ENCODE measurements at places on chromosomes 13 and 19. TPM values are rescaled to one million over a fixed set of nuclear protein-coding genes. Genes with fewer than 3 reads are reported as not detected.

DNA sequence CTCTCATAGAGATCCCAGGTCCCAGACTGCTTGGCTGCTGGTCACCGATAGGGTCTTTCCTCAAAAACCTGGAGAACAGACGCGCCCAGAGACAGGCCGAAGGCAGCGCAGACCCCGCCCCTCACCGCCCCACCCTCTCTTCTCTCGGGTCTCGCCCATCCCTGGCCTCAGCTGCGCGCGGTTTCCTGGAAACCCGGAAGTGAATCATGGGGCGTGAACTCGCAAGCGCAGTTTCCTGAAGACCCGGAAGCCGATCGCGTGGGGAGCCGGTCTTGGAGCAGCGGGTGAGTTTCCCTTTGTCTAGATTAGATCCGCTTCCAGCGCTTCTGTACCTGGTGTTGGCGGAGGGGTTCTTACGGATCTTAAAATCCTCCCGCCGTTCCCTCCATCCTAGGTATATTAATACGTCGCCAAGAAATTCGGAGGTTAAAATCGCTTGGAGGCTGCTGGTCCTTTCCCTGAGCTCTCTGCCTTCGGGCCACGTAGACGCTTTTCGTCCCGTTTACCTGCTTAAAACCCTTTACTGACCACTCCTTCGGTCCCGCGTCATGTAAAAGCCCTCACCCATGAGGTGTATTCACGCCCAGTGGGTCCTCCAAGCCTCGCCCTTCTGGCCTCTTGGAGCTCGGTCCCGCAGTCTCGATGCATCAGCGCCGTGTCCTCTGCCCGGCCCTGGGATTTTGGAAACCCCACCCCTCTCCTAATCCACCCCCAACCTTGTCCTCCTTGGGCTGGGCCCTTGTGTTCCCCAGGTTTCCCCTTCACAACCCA lies at the start of gene ZNF578:
Gene ZNF578, plus strand, starts transcription at position 230 of the 771 bp plus-strand sequence. CDS start 48,293 bp downstream, outside the sequence.
- DNase-seq = peak; percentile 80

DNA sequence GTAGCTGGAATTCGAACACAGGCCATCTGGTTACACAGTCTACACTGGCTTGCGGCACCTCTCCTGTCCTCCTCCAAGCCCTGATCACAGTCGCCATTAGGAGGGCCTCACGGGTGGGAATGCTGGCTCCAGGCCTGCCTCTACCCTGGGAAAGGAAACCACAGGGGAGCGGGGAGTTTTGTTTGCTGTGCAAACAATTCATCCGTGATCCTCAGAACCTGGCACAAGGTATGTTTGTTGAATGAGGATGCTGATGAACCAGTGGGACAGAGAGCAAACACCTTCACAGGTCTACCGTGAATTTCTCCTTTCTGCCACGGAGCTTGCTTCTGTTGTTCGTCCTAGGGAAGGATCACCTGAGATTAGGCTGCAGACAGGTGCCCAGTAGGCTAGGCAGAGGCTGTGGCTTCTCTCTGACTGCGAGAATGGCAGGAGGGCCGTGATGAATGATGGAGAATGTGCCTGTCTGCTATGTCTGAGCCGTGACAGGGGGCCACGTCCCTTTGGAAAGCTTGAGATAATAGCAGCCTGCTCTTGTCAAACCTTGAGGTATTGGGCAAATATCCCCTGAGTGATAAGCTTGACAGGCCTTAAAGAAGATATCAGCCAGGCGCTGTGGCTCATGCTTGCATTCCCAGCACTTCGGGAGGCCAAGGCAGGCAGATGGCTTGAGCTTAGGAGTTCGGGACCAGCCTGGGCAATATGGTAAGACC lies 36.7 kb downstream of the PIN1 start:
- DNase-seq = no peak

APOC4 gene
- total RNA-seq = not detected

- peak; percentile 79 for DNase-seq
These were observed 690 bp upstream of the ARRDC2 start for GRCh38 chr19:18007044-18007916.

- DNase-seq = no peak
These were observed 24.5 kb downstream of the ZDHHC20 start for GRCh38 chr13:21434588-21434987.

All from ovary (tissue), 10 donors.